CD4-positive, alpha-beta T cell treated with Interleukin-6 at 100 ng/mL for 8 hours (primary cell): ENCODE measurements at places on chromosomes 13 and 19.

GRCh38 chr19:18273561-18274218, 562 bp downstream of the IQCN start:
- no peak for DNase-seq

GRCh38 chr13:29569253-29570050, 26.0 kb downstream of the SLC7A1 start:
- DNase-seq = no peak

GRCh38 chr19:41755328-41755913, at the start of gene CEACAM6:
Gene CEACAM6, plus strand, starts transcription at chr19:41755530. Its CDS starts 109 bp downstream, at chr19:41755639.
- DNase-seq = no peak

- no peak for DNase-seq
Observed at GRCh38 chr13:93345770-93346169, 119.2 kb downstream of the GPC6 start.

GRCh38 chr19:44757735-44758505, 9.4 kb downstream of the BCL3 start:
- no peak for DNase-seq

DNA sequence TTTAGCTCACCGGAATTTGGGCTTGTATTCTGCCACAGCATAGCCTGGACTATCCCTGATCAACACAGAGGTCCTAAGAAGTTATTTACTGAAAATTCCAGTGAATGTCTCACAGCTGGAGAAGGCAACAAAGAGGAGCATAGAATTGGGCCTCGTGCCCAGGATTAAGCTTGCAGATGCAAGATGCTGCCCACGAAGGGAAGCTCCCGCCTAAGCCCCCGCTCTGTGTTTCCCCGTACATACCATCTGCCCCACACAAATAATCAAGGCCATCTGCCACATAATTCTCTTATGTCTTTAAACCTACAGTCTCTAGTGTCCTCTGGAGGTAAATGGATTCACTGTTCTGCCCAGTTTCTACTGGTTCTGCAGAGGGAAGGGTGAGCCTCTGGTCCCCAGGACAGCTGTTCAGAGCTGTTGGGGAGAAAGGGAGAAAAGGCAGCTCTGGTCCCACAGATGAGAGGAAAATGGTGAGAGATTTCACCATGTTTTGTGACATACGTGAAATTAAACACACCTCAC, 7.4 kb upstream of the TPP2 start:
- DNase-seq = no peak

- no peak for DNase-seq
Observed at GRCh38 chr19:39935364-39935661, 879 bp upstream of the FCGBP start.

DNA sequence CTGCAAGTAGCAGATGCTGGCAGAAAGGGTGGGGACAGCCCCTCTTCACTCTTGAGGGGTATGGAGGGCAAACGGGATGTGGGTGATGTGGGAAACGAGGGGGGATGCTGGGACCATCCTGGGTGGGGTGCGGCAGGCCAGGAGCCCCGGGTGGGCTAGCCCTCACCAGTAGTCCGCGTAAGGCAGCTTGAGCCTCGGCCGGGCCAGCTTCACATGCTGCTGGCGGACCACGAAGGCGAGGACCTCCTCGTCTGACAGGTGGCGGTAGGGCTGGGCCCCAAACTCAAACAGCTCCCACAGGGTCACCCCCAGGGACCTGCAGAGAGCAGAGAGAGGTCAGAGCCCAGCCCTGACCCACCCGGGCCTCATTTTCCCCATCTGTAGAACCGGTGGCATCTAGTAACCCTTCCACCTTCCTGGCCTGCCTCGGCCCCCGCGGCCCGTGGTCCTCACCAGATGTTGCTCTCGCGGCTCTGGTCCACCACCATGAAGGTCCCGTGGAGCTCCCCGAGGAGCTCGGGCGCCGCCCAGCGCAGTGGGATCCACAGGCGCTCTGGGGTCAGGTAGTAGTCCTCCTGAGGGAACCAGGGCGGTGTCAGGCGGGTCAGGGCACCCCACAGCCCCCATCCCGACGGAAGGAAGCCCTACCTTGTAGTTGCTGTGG, 10.7 kb downstream of the LMTK3 start:
- no peak for DNase-seq

GRCh38 chr13:46906405-46906804, 9.6 kb upstream of the HTR2A start:
- no peak for DNase-seq

- DNase-seq = no peak
Observed at GRCh38 chr19:28883241-28883693, 329.7 kb downstream of the UQCRFS1 start.

DNA sequence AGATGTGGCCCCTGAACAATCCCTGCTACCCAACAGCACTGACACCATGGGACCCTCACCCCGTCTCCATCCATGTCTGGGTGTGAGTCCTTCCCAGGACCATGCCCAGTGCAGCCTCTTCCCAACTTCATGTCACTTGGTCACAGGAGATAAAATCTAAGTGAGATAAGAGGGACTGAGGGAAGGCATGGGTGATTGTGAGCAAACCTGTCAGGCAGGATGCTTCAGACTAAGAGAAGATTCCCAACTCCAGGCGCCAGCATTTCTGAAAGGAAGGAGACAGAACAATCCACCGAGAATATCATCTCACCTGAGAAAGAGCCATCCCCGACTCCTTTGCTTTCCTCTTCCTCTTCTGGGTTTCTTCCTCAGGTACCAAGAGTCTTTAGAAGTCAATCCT, 7.5 kb downstream of the ZNF320 start:
- DNase-seq = no peak

DNA sequence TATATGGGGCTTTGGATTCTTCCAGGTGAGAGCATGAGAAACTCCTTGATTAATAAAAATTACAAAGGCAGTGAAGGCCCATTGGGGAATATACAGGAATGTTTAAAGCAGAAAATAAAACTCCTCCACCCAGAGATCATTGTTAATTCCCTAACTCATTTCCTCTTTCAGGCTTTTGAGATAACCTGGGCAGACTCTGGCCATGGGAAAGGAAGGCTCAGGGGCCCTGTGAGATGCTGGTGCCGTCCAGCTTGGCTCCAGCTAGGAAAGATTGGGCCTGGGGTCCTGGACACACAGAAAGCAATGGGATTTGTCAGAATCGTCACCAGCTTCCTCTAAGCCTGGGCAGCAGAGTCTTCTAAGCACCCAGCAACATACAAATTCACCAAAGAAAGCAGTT, 36.8 kb upstream of the SPATA13 start:
- no peak for DNase-seq

- no peak for DNase-seq
Observed at GRCh38 chr19:30132343-30133075, 190.5 kb downstream of the URI1 start.

GRCh38 chr13:99563404-99563803, 62.1 kb downstream of the TM9SF2 start:
- DNase-seq = no peak

GRCh38 chr13:46290434-46290833, 78.7 kb downstream of the LRRC63 start:
- DNase-seq = no peak

- DNase-seq = no peak
Observed at GRCh38 chr19:12670159-12670928, 3.7 kb downstream of the WDR83 start.

GRCh38 chr19:4456843-4457653, 546 bp downstream of the UBXN6 start:
- DNase-seq = peak; percentile 31

DNA sequence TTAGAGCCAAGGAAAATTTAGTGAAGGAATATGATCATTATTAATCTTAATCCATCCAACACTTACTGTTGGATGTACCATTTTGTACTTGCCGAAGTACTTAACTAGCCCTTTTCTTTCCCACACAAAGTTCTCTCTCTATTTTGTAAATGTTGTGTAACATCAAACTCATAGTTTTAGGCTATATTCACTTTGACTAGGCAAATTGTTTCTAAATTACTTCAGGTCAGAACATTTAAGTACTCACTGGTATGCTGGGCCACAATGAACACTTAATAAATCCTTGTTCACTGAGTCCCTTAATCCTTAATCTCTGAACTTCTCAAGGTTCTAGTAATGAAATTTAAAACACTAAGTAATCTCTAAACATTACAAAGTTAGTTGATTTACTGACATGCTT, 49.3 kb upstream of the EEF1AKMT1 start:
- DNase-seq = no peak

DNA sequence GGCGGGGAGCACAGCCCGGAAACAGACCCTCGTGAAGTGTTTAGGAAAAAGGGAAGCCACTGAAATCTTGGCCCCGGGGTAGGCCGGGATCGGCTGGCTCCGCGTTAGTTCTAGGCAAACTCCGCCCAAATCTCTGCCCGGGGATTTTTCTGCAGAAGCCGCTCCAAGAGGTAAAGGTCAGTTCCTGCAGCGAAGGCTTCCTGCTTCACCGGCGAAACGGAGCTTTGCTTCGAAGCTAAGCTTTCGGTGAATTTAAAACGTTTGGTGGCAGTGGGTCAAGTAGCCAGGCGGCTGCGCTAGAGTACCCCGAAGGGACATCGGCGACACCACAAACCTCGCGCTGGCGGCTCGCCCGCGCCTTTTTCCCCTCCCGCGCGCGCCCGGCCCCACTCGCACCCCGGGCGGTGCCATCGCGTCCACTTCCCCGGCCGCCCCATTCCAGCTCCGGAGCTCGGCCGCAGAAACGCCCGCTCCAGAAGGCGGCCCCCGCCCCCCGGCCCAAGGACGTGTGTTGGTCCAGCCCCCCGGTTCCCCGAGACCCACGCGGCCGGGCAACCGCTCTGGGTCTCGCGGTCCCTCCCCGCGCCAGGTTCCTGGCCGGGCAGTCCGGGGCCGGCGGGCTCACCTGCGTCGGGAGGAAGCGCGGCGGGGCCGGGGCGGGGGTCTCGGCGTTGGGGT, 441 bp downstream of the GJB2 start:
- DNase-seq = no peak

DNA sequence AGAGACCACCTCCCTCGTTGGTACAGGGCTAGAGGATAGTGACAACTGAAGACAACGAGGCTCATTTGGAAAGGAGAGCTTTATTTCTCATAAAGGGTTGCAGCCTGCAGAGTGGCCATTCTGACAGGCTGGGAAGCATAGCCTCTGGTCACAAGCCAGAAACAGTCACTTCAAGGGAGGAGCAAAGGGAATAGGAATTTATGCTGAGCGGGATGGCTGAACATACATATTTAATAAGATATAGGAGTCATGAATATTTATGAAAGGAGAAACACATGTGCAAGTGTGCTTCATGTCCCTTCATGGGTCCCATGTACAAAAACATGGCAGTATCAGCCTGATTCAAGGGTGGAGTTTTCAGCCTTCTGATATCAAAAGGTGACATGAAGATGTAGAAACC, 27.1 kb upstream of the URI1 start:
- no peak for DNase-seq

DNA sequence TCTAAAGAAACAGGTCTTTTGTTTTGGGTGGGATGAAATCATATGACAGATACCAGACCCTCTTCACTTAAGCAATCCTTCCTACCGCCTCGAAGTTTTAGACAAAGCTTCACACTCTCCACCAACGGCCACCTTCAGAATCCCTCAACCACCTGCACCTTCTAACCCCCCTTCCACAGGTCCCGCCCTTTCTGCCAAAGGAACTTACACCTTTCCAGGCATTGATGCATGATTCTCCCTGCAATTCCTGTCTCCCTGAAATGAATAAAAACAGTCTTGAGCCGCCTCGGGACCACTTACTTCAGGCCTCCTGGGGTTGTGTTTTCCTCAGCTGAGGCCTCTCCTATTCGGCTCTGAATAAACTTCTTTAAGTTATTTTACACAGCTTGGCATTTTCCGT, 859 bp downstream of the ZNF433 start:
- no peak for DNase-seq

- no peak for DNase-seq
Observed at GRCh38 chr19:50315773-50316448, 13.3 kb downstream of the KCNC3 start.

DNA sequence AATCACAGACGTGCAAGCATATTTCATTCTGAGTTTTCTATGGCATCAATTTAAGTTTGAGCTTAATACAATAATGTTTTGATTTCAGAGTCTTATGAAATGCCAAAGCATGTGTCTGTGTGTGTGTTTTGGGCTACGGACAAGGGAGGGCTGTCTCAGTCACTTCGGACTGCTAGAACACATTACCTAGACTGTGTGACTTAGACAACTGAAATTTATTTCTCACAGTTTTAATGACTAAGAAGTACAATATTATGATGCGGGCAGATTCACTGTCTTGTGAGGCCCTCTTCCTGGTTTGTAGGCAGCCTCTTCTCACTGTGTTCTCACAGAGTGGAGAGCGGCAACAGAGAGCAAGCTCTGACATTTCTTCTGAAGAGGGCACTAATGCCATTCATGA, 1202.0 kb downstream of the EFNB2 start:
- no peak for DNase-seq

DNA sequence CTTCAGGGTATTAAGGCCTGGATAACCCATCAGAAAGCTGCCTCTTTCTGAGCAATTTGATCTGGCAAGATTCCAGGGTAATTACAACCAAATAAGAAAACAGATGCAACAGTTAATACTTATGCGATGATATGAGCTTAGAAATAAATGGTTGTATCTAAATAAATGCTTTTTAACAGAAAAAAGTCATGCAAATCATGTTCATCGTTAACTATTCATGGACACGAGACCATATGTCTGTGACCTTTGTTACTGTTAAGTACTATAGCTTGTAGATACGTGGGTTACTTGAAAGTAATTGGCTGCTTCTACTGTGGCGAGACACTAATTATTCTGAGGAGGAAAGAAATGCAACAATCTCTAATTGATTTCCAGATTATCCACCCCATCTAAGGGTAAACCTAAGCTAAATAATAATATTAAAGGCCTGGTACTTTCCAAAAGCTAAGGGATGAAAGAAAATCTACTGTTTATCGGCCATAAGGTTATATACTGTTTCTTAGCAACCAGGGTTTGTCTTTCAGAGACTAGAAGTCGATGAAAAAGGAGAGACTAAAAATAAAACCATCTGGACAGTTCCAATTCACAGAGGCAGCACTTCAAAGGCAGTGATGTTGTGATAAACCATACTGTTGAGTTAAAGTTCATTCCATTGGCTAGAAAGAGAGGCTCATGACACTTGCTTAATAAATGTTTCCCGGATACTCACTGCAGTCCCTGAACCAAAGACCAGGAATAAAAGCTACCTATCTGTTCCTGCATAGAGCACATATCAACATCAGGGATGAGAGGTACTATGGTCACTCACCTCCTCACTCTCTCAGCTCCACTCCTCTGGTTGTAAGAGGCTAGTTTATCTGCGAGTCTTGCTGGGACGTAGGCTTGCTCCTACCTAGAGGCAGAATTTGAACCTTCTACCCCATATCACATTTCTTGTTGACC, 1.5 kb downstream of the EPSTI1 start:
- DNase-seq = peak; percentile 14

- DNase-seq = no peak
Observed at GRCh38 chr13:21544515-21544914, 59.5 kb downstream of the MICU2 start.

GRCh38 chr13:24249624-24250023, 59.8 kb upstream of the C1QTNF9 start:
- DNase-seq = no peak
